Uterus (tissue), 4 donors: ENCODE measurements at places on chromosomes 12 and 14. TPM values are rescaled to one million over a fixed set of nuclear protein-coding genes. Genes with fewer than 3 reads are reported as not detected.

- H3K27ac ChIP-seq: no peak overlapping the region
- H3K36me3 ChIP-seq: no peaks in the 10 kb centered on the region
- H3K4me3 ChIP-seq: no peak overlapping the region
- no peak for DNase-seq
Observed at GRCh38 chr14:100067971-100068959, 3.0 kb downstream of the EVL start.

DNA sequence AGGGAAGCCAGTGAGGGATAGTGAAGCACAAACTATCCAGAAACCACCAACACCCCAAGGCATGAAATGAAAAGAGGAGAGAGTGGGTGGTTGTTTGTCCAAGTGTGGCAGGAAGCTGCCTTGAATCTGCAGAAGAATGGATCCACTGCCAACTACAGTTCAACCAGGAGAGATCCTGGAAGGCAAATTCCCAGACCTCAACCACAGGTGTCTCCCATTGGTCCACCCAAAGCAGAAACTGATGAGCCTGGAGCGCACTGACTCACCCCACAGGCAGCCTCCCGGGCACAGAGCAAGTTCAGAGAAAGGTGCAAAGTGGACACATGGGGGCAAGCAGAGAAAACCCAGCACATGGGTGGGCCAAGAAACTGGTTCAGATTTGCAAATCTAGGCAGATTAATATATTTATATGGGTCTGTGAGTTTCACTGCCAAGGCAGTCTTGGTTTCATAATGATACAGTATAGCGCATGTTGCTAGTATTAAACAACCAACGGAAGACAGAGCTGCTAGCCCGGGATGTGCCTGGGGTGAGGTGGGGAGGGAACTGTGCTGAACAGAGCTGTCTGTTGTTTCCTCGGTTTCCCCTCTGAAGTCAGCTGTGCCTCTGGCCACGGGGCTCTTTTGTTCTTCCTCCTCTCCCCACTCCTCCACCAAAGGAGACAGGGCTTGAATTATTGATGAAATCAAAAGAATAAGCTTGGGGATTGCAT, 416.2 kb upstream of the CCDC196 start:
- no peak overlapping the region for H3K4me3 ChIP-seq
- no peaks in the 10 kb centered on the region for H3K36me3 ChIP-seq
- DNase-seq: no peak
- peaks cover 4% of the 10 kb centered on the region for H3K27me3 ChIP-seq
- no peak overlapping the region for H3K27ac ChIP-seq

GRCh38 chr14:64654246-64654900, 49.9 kb upstream of the PLEKHG3 start:
- DNase-seq: no peak
- H3K36me3 ChIP-seq: no peaks in the 10 kb centered on the region
- no peaks in the 10 kb centered on the region for H3K27me3 ChIP-seq
- H3K4me3 ChIP-seq: no peak overlapping the region
- H3K27ac ChIP-seq: peak overlapping the region; percentile 71

GRCh38 chr12:2297658-2298057, 244.9 kb downstream of the CACNA1C start:
- H3K27ac ChIP-seq: no peak overlapping the region
- no peak overlapping the region for H3K4me3 ChIP-seq
- H3K36me3 ChIP-seq: no peaks in the 10 kb centered on the region
- no peak for DNase-seq
- no peaks in the 10 kb centered on the region for H3K27me3 ChIP-seq

GIT2 gene
- 42.5 TPM for total RNA-seq

OAS2 gene
- total RNA-seq: 18.1 TPM

GRIN2B gene
- total RNA-seq: not detected
